ENCODE measurements at places on chromosomes 16 and 17. TPM values are rescaled to one million over a fixed set of nuclear protein-coding genes. Genes with fewer than 3 reads are reported as not detected.

Gene CCL16
- 0.25 TPM for total RNA-seq

Gene POLR3K
- 18.3 TPM for total RNA-seq

Gene UTS2R
- not detected for total RNA-seq

Gene SPDYE4
- total RNA-seq = not detected

Gene CDH3
- total RNA-seq = 0.81 TPM

Gene CLEC3A
- total RNA-seq = not detected

Gene AANAT
- total RNA-seq = not detected

Gene SPHK1
- 2.9 TPM for total RNA-seq

Gene TLCD1
- 7.1 TPM for total RNA-seq

Gene CCL8
- total RNA-seq = not detected

Gene PPL
- total RNA-seq = 14.7 TPM

Gene MT1M
- total RNA-seq = 5.1 TPM

Gene GNAO1
- total RNA-seq = 14.1 TPM

Gene HSD17B1
- total RNA-seq = 0.85 TPM

Gene OR1A1
- not detected for total RNA-seq

Gene MPP2
- total RNA-seq = 2.6 TPM

Gene MVD
- 74.3 TPM for total RNA-seq

Gene SLC2A4
- total RNA-seq = 9.7 TPM

Gene SHCBP1
- 1.2 TPM for total RNA-seq

Gene DNAH9
- total RNA-seq = 0.47 TPM

Gene RSKR
- 10.2 TPM for total RNA-seq

Gene CLEC18B
- 3.4 TPM for total RNA-seq

Gene TPSG1
- total RNA-seq = 124 TPM

Gene MT1F
- 71.2 TPM for total RNA-seq

Gene CLEC16A
- total RNA-seq = 27.3 TPM

Gene C16orf96
- 0.11 TPM for total RNA-seq

Gene GNGT2
- 1.4 TPM for total RNA-seq

Gene PCTP
- total RNA-seq = 38.9 TPM

Gene PRR35
- not detected for total RNA-seq

Gene ENDOV
- total RNA-seq = 23.2 TPM

Gene SLFN12
- total RNA-seq = 2.8 TPM

Gene CHST4
- total RNA-seq = not detected

Gene KCNH6
- 0.58 TPM for total RNA-seq

Gene CHMP1A
- total RNA-seq = 157 TPM

Gene GLIS2
- total RNA-seq = 1.6 TPM

Gene C17orf75
- total RNA-seq = 11.2 TPM

Gene KRTAP17-1
- not detected for total RNA-seq

Gene NPIPB2
- total RNA-seq = 13.0 TPM

Gene GAS2L2
- total RNA-seq = not detected

Gene PRAC1
- total RNA-seq = 261 TPM

Gene NTN1
- 7.4 TPM for total RNA-seq

Gene CLEC19A
- not detected for total RNA-seq

Gene GLG1
- total RNA-seq = 99.5 TPM

Gene TNS4
- 10.5 TPM for total RNA-seq

Gene ACSM2A
- not detected for total RNA-seq

Gene SYCE1L
- total RNA-seq = 7.4 TPM

Gene BRIP1
- total RNA-seq = 3.3 TPM

Gene ANKFN1
- 1.2 TPM for total RNA-seq

Gene FOXN1
- total RNA-seq = 0.64 TPM

Gene PLA2G10
- 56.7 TPM for total RNA-seq
